ENCODE measurements at places on chromosomes 2 and 18.

DNA sequence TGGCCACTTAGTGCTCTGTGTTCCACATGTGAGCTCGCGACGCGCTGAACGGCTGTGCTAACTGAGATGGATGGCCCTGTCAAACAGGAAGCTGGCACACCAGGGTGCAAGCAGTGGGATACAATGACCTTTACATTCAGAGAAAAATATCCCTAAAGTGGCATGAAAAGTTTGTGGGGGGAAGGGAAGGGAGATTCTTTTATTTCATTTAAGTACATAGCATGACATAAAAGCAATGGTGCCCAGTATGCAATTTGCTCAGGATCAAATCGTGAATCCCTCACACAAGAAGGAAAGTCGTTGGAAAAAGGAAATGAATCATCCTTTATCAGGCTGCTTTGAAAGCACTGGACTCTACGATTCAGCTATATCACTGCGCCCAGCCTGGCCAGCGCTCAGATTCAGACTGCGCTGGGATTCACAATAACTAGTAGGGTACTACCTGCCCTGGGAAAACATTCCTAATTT, 26.0 kb downstream of the SATB2 start:
- DNase-seq, result no peak

DNA sequence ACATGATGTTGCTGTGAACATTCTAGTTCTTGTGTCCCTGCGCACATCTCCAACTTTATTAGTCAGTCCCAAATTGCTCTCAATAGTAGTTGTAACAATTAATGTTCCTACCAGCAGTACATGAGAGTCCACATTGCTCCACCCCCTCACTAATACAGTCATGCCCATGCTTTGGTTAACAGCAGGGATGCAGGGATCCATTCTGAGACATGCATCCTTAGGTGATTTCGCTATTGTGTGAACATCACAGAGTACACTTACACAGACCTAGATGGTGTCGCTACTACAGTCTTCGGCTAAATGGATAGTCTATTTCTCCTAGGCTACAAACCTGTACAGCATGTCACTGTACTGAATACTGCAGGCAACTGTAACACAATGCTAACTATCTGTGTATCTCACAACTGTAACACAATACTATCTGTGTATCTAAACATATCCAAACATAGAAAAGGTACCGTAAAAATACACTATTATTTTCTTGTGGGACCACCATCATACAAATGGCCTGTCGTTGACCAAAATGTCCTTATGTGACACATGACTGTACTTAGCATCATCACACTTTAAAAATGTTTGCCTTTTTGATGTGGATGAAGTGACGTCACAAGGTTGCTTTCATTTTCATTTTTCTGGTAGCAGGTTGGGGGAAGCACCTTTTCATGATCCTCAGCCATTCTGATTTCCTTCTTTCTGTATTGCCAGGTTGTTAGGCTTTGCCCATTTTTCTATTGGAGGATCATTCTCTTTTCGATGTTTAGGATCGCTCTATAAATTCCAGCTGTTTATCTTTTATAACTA, 82.9 kb upstream of the RNF152 start:
- no peak for DNase-seq

GRCh38 chr2:99862566-99862965, 279.8 kb downstream of the AFF3 start:
- no peak for DNase-seq

- no peak for DNase-seq
Measured at GRCh38 chr2:69222953-69223658, 163.9 kb downstream of the GFPT1 start.

DNA sequence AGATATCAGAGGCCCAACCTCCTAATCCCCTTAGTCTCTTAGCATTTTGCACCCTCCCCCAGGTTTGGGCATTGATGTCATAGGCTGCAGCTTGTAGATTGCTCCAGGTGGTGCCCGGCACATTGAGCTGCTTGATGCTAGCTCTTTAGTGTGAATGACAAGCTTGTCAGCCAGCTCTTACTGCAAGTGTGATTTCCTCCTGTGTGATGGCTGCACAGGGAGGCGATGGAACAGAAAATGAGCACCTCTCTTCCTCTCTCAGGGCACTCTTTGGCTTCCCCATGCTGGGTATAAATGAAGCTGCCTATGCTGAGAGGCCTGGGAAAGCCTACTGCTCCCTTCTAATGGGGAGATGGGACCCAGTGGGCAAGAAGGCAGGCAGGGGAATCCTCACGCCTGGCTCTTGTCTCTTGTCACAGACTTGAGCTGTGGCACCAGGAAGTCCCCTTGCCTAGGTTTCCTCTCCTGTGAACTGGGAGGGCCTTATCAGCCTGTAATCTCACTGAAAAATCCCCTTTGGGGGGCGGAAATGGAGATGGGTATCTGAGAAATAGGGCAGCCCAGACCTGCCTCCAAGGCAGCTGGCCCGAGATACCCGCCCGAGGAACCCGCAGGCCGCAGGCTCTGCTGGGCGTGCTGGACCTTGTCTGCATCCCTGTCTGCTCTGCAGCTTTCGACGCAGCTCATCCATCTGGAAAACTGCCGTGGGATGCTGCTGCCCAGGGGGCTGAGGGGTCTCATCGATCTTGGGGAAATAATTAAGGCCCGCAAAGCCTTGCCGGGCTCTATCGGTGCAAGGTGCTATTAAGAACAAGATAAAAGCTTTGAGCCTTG, 163.5 kb upstream of the CXCR4 start:
- no peak for DNase-seq

- DNase-seq, result no peak
Measured at GRCh38 chr2:236843161-236843968, 242.3 kb upstream of the COPS8 start.

GRCh38 chr2:67268797-67269196, 128.3 kb upstream of the ETAA1 start:
- no peak for DNase-seq
